IPS DF 6.9 (cell line): ENCODE measurements at places on chromosomes 7 and 10.

GRCh38 chr7:18498341-18498740, 2.8 kb downstream of the HDAC9 start:
- no peaks in the 10 kb centered on the region for H3K36me3 ChIP-seq
- H3K4me1 ChIP-seq: no peaks in the 10 kb centered on the region; the same call in 1 of the 2 replicates
- H3K27ac ChIP-seq: no peak overlapping the region
- no peak for DNase-seq

DNA sequence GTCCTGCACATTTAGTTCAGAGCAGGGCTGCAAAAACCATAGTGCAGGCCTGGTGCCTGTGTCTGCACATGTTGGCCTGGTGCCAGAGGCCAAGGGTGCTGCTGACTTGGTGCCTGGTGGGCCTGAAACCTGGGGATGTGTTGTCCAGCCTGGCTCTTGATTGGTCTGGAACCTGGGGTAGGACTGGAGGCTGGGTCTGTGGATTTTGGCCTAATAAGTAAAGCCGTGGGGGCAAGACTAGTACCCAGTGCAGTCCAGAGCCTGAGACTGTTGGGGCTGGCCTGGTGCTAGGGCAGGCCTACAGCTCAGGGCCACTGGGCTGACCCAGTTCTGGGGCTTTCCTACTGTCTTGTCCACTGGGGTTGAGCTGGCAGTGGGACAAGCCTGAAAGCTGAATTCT, 817.9 kb downstream of the DNAJB9 start:
- no peak overlapping the region for H3K27ac ChIP-seq
- H3K27me3 ChIP-seq: no peaks in the 10 kb centered on the region
- no peak for DNase-seq
- H3K4me3 ChIP-seq: no peak overlapping the region
- no peaks in the 10 kb centered on the region for H3K4me1 ChIP-seq

- H3K27ac ChIP-seq: no peak overlapping the region
- DNase-seq: no peak
- H3K4me3 ChIP-seq: no peak overlapping the region
- no peaks in the 10 kb centered on the region for H3K4me1 ChIP-seq
- H3K36me3 ChIP-seq: peaks cover 3% of the 10 kb centered on the region; the same call in 1 of the 2 replicates
- H3K27me3 ChIP-seq: no peaks in the 10 kb centered on the region
Observed at GRCh38 chr7:105088456-105088855, 74.5 kb downstream of the KMT2E start.

DNA sequence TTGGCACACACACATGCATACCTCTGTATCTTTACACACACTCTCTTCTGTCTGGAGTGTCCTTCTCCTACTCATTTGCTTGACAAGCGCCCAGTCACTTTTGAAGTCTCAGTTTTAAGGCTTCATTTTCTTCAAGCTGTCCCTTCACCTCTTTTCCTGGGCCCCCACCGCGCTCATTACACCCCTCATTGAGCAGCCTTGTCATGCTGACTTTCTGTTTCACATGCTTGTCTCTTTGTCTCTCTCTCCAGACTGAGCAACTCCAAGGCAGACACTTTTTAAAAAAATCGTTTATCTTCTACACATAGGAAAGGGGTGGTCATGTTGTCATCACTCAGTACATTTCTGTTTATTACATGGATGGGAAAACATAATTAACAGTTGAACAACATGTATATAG, 225.2 kb upstream of the FZD1 start:
- DNase-seq: no peak
- H3K4me1 ChIP-seq: peaks cover 3% of the 10 kb centered on the region; the same call in 1 of the 2 replicates
- no peaks in the 10 kb centered on the region for H3K27me3 ChIP-seq
- no peak overlapping the region for H3K4me3 ChIP-seq
- H3K36me3 ChIP-seq: no peaks in the 10 kb centered on the region

GRCh38 chr10:67603701-67604100, 92.3 kb downstream of the CTNNA3 start:
- H3K27ac ChIP-seq: no peak overlapping the region
- DNase-seq: no peak
- H3K36me3 ChIP-seq: no peaks in the 10 kb centered on the region
- no peaks in the 10 kb centered on the region for H3K4me1 ChIP-seq
- no peak overlapping the region for H3K4me3 ChIP-seq
- no peaks in the 10 kb centered on the region for H3K27me3 ChIP-seq

- no peak for DNase-seq
- H3K4me1 ChIP-seq: no peaks in the 10 kb centered on the region
- no peak overlapping the region for H3K4me3 ChIP-seq
- H3K27ac ChIP-seq: no peak overlapping the region
- no peaks in the 10 kb centered on the region for H3K36me3 ChIP-seq
Observed at GRCh38 chr7:29230871-29231345, 36.3 kb downstream of the CHN2 start.

DNA sequence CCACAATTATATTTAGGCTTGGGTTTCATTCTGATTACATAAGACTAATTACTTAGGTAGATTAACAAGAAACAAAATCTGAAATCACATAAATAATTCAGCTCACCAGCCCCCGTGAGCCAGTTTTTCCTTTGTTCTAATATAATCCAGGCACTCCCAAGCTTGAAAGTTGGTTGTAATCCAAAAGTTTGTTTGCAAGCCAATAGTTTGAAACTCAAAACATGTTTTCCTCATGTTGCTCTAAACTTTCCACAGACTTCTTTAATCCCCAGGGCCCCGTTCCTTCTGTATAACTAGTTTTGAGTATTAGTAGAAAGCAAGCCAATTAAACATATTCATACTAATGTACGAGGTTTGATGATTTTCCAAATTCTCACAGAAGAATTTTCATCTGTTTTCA, 56.1 kb downstream of the SP8 start:
- no peaks in the 10 kb centered on the region for H3K4me1 ChIP-seq
- H3K27ac ChIP-seq: no peak overlapping the region
- DNase-seq: no peak

GRCh38 chr7:139753693-139754111, 24.1 kb downstream of the HIPK2 start:
- H3K36me3 ChIP-seq: no peaks in the 10 kb centered on the region
- no peak overlapping the region for H3K4me3 ChIP-seq
- H3K27ac ChIP-seq: no peak overlapping the region
- no peak for DNase-seq
- H3K27me3 ChIP-seq: no peaks in the 10 kb centered on the region

DNA sequence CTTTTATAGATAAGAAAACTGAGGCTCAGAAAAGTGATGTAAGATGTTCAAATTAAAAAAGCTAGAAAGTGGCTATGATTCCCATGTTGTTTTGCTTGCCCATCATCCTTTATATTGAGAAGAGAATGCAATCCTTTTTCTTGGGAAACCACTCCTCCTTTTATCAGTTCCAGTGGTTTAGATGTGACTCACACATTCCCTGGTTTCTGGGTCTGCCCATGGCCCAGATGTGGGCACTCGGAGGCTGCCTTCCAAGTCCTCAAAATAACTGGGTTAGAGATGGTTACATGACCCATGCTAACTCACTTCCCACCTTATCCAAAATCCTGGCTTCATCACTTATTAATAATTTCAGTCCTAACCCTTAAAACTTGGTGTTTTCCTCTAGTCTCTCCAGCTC, 550.0 kb downstream of the MDFIC start:
- H3K27me3 ChIP-seq: no peaks in the 10 kb centered on the region
- H3K4me1 ChIP-seq: peaks cover 2% of the 10 kb centered on the region; the same call in 1 of the 2 replicates
- no peak overlapping the region for H3K27ac ChIP-seq
- no peaks in the 10 kb centered on the region for H3K36me3 ChIP-seq

- H3K27me3 ChIP-seq: no peaks in the 10 kb centered on the region
- H3K4me3 ChIP-seq: no peak overlapping the region
- H3K36me3 ChIP-seq: no peaks in the 10 kb centered on the region
- peak; percentile 52 for DNase-seq
- H3K27ac ChIP-seq: no peak overlapping the region
Observed at GRCh38 chr10:129161150-129161549, 305.9 kb upstream of the MGMT start.

- no peak overlapping the region for H3K27ac ChIP-seq
- H3K36me3 ChIP-seq: no peaks in the 10 kb centered on the region
- no peaks in the 10 kb centered on the region for H3K4me1 ChIP-seq
- no peak overlapping the region for H3K4me3 ChIP-seq
- H3K27me3 ChIP-seq: no peaks in the 10 kb centered on the region; the same call in 1 of the 2 replicates
- no peak for DNase-seq
Observed at GRCh38 chr10:110851020-110851612, 20.6 kb upstream of the PDCD4 start.

GRCh38 chr10:49050906-49051305, 64.4 kb downstream of the VSTM4 start:
- no peaks in the 10 kb centered on the region for H3K27me3 ChIP-seq
- no peaks in the 10 kb centered on the region for H3K36me3 ChIP-seq
- no peaks in the 10 kb centered on the region for H3K4me1 ChIP-seq
- DNase-seq: no peak
- no peak overlapping the region for H3K4me3 ChIP-seq

DNA sequence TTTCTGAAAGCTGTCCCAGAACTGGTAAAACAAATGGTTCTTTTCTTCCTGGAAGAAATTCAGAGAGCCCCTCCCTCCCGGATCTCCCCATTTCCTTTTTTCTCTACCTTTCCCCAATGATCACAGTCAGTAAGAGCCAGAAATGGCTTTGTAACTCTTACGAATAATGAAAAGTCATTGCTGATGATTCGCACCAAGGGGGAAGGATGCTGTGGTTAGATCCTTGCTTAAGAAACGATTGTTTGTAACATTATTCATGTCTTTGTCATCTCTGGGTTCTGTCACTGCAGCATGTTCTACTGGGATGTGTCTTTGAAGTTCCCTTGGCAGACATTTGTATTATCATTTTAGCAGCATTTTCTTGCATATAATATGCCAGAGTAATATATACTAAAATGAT, 138.9 kb downstream of the CACNB2 start:
- no peak for DNase-seq
- no peaks in the 10 kb centered on the region for H3K27me3 ChIP-seq
- H3K27ac ChIP-seq: no peak overlapping the region
- no peaks in the 10 kb centered on the region for H3K4me1 ChIP-seq

- no peak overlapping the region for H3K27ac ChIP-seq
- H3K4me1 ChIP-seq: 0 out of 2 replicates have a peak, but pooled peaks cover 3% of the 10 kb centered on the region
- H3K36me3 ChIP-seq: no peaks in the 10 kb centered on the region
Observed at GRCh38 chr10:7948371-7949000, 106.0 kb upstream of the GATA3 start.

DNA sequence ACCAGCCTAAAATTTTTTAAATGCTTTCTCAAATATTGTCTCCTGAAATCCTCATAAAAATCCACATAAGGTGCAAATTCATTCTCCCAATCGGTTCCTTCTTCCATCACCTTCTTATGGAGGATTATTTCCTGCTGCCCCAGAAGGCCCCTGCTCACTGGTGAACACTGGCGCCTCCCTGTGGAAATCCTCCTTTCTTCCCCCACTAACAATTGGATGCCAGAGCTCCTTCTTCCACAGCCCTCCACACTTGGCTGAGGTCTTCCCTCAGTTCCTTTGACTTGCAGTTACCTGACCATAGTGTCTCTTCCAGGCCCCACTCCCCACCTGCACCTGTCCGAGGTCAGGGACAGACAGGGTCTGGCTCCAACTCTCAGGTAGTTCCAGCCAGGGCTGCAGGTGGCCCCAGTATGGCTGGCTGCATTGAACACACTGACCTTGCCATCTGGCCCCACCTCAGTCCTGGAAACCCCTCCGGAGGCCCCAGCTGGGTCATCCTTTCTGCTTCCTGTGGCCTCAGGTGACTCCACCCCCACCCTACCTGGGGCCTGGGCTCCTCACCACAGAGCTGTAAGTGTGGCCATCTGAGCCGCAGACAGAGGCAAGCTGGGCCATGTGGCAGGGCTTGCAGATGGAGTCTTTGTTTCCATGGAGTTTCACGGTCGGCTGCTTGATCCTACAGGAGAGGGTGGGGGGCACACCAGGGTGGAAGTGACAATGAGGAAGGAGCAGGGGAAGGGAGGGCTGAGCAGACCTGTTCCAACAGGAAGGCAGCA, 18.4 kb downstream of the SPOCK2 start:
- H3K36me3 ChIP-seq: no peaks in the 10 kb centered on the region
- H3K4me1 ChIP-seq: 0 out of 2 replicates have a peak, but pooled peaks cover 2% of the 10 kb centered on the region
- DNase-seq: no peak
- H3K27ac ChIP-seq: no peak overlapping the region

GRCh38 chr7:151088019-151088855, 2.0 kb downstream of the AGAP3 start:
- peak overlapping the region; percentile 45; the same call in 1 of the 2 replicates for H3K4me3 ChIP-seq
- peaks cover 3% of the 10 kb centered on the region; the same call in 1 of the 2 replicates for H3K27me3 ChIP-seq
- no peak overlapping the region for H3K27ac ChIP-seq
- peaks cover 10% of the 10 kb centered on the region; the same call in 1 of the 2 replicates for H3K4me1 ChIP-seq

DNA sequence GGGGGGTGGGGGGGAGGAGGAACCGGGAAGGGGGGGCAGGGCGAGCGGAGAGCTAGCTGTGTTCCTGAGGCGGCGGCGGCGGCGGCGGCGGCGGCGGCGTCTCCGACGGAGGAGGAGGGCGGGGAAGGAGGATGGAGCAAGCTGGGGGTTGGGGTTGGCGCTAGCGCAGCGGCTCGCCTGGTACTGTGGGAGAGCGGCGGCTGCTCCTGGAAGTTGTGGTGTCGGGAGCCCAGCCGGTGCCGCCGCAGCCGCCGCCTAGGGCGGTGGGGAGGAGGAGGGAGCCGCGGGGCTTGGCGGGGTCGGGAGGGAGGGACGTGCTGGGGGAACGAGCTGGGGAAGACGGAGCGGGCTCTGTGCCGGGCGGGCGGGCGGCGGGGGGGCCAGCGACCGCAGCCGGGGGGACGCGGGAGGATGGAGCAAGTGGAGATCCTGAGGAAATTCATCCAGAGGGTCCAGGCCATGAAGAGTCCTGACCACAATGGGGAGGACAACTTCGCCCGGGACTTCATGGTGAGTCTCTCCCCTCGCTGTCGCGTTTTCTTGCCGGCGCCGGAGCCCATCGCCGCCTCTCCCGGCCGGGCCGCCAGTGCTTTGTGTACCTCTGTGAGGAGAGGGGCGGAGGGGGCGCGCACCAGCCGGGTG, at the start of gene PTPN12:
Gene PTPN12, plus strand, starts transcription at position 160 of the 642 bp plus-strand sequence. Its CDS starts 252 bp downstream, at position 412.
- no peaks in the 10 kb centered on the region for H3K4me1 ChIP-seq
- H3K4me3 ChIP-seq: peak within 1 kb of the TSS; percentile 98
- no peaks in the 10 kb centered on the region for H3K36me3 ChIP-seq
- DNase-seq: no peak

DNA sequence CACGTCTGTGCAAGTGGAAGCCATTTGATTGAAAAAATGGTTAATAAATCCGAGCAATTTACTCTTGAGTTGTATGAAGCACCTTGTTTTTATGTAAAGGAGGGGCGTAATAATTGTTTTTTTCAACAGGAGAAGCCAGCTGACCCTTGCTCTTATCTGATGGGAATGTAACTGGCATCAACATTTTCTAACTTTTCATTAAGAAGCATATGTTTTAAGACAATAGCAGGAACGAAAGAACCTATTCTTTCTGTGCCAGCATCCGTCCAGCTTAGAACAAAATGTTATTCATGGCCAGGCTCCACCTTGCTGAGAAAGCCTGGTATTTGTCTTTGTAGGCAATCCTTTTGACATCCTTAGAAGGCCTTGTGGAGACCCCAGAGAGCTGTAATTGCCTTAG, 22.2 kb upstream of the AFAP1L2 start:
- no peaks in the 10 kb centered on the region for H3K36me3 ChIP-seq
- H3K4me3 ChIP-seq: no peak overlapping the region
- no peaks in the 10 kb centered on the region for H3K27me3 ChIP-seq
- peaks cover 3% of the 10 kb centered on the region; the same call in 1 of the 2 replicates for H3K4me1 ChIP-seq
- no peak overlapping the region for H3K27ac ChIP-seq

- peaks cover 3% of the 10 kb centered on the region; the same call in 1 of the 2 replicates for H3K36me3 ChIP-seq
- H3K27me3 ChIP-seq: no peaks in the 10 kb centered on the region
- H3K4me3 ChIP-seq: peak overlapping the region; percentile 79; the same call in 1 of the 2 replicates
- no peaks in the 10 kb centered on the region for H3K4me1 ChIP-seq
Observed at GRCh38 chr7:87875151-87876039, 765 bp downstream of the SLC25A40 start.
